ENCODE measurements at places on chromosomes 5 and 9.

GRCh38 chr9:96129747-96130146 lies 172.2 kb downstream of the HSD17B3 start:
- no peak for DNase-seq

- DNase-seq = no peak
These were observed 15.3 kb upstream of the SYNPO start for GRCh38 chr5:150625164-150625535.

DNA sequence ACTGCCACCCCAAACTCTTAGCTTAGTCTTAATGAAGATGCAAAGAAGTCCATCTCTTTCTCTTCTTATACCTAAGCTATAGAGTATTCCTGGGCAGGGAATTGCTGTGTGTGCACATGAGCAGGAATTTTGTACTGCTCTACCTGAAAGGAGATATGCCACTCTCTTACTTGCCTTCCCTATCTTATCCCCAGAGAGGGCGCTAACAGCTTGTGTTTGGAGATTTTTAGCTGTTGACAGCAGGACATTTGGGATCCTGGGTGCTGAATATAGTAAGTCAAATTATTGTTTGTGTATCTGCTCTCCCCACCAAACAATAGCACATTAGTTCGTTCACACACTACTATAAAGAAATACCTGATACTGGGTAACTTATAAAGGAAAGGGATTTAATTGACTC lies 159.5 kb downstream of the GABRG2 start:
- DNase-seq = no peak

GRCh38 chr9:93325307-93326035 lies 126.0 kb upstream of the FAM120A start:
- DNase-seq = no peak

DNA sequence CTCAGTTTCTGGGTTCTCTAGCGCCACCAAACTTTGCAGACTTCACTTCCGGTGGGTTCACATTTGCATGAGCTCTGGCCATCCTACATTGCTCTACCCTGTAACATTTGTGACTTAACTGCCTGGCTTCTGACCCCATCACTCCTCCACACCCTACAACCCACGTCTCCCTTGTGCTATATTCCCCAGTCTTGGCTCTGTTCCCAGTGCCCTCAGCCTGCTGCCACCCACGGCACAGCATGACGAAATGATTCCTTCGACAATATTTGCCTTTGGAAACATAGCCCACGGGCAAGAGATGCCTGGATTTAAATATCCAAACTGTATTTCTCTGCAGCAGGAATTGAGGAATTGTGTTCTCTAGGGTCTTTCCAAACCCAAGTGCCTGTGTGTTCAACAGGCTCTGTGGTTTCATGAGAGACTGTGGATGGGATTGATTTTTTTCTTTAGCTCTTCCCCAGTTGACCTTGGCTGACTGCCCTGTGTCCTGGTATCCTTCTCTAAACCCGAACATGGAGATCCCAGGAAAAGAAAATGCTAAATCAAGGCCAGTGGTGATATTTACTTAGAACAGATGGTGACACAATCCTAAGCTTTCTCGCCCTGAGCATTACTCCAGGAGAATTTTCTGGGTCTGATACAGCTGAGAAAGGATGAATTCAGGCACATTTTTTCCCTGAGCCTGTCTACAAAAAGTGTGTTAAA lies 44.4 kb upstream of the GRIA1 start:
- no peak for DNase-seq

DNA sequence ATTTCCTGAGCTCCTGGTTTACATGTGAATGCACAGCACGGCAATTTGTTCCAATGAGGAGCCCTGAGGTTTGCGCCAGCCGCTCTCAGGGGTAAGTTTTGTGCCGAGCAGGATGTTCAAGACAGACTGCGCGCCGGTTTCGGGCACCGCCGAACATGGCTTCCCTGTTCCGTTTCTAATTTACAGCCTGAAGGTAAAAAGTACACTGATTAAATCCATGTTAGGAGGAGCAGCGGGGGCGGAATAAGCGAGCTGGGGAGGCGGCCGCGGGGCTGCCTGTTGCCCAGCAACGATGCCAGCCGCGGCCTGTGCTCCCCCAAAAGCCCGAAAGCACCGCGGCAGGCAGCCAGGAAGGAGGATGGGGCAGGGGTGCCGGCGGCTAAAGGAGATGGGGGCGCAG lies 6.4 kb downstream of the SOWAHA start:
- DNase-seq = no peak

GRCh38 chr5:24624872-24625271 lies 19.9 kb downstream of the CDH10 start:
- DNase-seq = no peak

DNA sequence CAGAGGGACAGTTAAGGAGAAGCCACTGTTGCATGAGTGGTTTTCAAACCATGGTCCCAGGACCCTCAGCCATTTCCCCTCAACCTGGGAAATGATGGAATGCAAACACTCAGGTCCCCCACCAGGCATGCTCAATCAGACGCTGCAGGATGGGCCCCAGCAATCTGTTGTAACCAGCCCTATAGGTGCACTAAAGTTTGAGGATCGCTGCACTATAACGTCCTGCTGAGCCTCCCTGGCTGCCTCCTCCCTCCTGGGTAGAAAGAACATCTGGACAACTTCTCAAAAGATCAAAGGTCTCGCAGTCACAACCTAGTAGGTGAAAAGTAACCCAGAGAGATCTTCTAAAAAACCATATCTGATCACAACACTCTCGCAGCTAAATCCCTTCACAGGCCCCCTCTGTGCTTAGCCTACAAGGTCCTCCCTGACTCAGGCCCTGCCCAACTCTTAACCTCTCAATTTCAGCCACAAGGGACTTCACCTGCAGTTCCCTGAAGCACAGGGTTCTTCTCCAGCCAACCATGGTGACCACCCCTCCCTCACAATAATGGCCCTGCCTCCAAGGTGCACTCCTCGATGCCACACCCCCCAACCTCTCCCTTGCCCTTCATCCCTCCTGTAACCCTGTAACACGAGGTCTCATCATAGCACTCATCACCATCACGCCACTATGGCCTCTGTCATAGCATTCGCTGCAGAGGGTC lies 3.5 kb downstream of the SHB start:
- no peak for DNase-seq

DNA sequence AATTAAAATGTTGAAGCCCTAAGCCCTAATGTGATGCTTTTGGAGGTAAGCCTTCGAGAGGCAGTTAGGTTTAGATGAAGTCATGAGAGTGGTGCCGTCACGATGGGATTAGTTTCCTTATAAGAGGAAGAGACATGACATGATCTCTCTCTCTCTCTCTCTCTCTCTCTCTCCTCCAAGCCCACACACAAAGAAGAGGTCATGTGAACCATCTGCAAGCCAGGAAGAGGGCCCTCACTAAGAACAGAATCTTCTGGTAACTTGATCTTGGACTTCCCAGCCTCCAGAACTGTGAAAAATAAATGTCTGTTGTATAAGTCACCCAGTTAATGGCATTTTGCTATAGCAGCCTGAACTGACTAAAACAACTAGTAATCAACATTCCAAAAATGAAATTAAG lies 175.5 kb downstream of the GNA14 start:
- DNase-seq = no peak

DNA sequence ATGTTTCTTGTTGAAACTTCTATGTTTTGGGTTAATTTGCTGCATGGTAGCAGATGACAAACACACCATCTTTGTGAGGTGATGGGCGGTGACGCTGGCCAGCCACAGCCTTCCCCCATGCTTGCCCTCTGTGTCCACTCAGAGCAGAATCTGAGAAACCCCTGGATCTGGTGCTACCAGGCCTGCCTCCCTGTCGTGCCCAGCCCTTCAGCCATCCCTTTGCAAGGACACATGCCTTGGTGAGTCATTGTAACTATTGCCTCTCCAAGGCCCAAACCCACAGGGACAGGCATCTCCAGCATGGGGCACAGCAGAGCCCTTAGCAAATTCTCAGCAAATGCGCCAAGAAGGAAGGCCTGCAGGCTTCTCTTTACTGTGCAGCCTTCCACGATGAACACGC lies 48.1 kb upstream of the FCN1 start:
- DNase-seq = no peak

DNA sequence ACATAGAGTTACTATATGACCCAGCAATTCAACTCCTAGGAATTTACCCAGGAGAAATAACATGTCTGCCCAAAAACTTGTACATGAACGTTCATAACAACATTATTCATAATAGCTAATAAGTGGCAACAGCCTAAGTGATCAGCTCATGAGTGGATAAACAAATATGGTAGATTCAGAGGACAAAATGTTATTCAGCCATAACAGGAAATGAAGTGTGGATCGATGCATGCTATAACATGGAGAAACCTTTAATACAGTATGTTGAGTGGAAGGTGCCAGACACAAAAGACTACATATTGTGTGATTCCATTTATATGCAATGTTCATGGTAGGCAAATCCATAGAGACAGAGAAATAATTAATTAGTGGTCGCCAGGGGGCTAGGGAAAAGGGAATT lies 22.3 kb upstream of the NR3C1 start:
- DNase-seq = no peak

DNA sequence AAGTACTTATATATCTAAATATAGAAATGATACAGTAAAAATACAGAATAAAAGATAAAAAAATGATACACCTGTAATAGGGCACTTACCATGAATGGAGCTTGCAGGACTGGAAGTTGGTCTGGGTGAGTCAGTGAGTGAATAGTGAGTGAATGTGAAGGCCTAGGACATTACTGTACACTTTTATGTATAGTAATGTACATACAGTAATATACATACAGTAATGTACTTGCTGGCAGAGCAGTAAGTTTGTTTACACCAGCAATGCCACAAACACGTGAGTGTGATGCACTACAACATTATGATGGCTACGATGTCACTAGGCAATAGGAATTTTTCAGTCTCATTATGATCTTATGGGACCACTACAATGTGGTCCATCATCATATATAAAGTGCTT lies 34.2 kb downstream of the SUSD1 start:
- no peak for DNase-seq

- DNase-seq = no peak
These were observed 73.5 kb upstream of the ALDH1A1 start for GRCh38 chr9:73026375-73026774.

DNA sequence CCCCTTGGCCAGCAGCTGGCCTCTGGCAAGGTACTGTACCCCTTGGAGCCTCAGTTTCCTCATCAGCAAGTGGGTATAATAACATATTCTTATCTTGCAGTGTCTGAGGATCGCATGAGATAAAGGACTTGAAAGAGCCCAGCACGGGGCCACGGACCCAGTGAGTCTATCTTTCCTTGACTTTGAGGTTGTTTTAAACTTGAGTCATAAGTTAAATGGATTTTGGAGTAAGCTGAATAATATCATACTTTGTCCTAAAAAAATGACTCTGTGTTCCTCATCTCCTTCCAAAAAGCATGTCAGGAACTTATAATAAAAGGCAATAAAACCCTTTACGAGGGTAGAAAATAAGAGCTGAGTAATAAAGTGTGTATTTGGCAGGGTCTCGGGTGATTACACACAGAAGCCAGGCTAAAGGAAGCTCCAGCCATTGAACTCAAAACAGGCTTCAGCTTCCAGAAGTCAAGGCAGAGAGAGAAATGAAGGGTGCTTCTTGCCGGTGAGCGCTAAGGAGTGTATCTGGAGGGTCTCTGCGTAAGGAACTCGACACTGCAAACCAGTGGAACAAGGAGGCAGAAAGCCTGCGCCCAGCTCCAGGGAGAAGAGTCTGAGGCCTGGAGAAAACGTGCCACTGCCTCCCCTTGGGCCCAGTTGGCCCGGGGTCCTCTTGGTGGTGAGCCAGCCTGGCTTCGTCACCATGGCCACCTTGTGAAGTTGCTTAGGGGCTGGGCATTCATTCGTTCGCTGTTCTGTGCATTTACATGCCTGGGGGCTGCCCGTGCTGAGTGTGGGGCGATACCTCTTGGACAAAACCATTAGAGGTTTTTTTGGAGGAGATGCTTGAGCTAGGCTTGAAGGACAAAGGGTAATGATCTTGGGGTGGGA lies 72.4 kb upstream of the PHYKPL start:
- no peak for DNase-seq

DNA sequence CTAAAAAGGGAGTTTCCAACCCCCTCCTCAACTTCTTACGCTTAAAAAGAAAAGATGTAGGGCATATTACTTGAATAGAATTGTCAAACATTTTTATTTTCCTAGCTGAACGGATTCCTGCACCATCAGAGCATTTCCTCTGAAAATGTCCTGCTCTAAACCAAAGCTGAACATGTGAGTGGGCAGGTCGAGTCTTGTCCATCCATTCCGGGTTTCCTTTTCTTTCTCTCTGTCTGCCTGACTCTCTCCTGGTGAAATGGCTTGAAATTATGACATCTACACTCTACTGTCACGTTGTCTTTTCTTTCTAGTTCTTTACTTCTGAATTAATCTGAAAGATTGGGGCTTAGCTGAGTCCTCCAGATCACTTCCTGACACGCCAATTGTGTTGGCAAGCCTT lies 39.2 kb upstream of the PTPN3 start:
- no peak for DNase-seq

DNA sequence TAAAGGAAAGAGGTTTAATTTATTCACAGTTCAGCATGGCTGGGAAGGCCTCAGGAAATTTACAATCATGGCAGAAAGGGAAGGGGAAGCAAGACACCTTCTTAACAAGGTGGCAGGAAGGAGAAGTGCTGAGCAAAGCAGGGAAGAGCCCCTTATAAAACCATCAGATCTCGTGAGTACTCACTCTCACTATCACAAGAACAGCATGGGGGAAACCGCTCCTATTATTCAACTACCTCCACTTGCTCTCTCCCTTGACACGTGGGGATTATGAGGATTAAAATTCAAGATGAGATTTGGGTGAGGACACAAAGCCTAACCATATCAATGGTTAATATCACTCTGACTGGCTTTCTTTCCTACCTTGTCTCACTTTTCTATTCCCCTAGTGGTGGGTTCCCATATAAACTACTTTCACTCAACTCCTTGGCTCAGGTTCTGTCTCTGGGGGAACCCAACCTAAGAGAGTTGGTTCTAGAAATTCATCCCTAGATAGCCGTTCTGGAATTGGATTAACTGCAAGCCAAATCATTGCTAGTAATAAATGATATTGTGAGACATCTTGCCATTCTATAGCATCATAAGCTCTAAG lies 749.8 kb upstream of the GRAMD2B start:
- DNase-seq = no peak

GRCh38 chr9:98563212-98563907 lies 145.4 kb downstream of the GABBR2 start:
- no peak for DNase-seq

- DNase-seq = no peak
These were observed 145.4 kb downstream of the ENTREP1 start for GRCh38 chr9:69470186-69470977.

DNA sequence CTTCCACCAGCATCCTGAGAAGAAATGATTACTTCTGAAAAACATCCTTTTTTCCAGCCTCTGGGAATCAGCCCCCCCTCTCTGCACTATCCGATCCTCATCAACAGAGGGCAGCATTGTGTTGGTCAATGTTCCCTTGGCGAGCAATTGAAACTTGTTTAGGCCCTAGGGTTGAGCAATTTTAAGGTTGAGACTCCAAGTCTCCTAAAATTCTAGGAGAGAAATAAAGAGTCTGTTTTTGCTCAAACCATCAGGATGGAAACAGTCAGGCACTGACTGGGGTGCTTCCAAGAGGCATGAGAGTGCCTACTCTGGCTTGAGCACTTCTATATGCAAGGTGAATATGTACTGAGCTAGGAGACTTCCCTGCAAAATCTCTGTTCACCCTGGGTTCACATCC lies 12.4 kb upstream of the CYFIP2 start:
- DNase-seq = no peak

GRCh38 chr5:148394587-148395019 lies 10.8 kb downstream of the FBXO38 start:
- no peak for DNase-seq

GRCh38 chr5:55541056-55541635 lies 6.4 kb upstream of the PLPP1 start:
- no peak for DNase-seq

- no peak for DNase-seq
These were observed 257.9 kb downstream of the DOCK8 start for GRCh38 chr9:472479-473075.

GRCh38 chr5:127924606-127925005 lies 159.0 kb upstream of the SLC12A2 start:
- no peak for DNase-seq
